Activated CD8-positive, alpha-beta memory T cell treated with anti-CD3 and anti-CD28 coated beads, Interleukin-2, amount 10 ng/mL, durations not matched to agents 7 days and 5 days (primary cell): ENCODE measurements at places on chromosomes 16 and 17. TPM values are rescaled to one million over a fixed set of nuclear protein-coding genes. Genes with fewer than 3 reads are reported as not detected.

DNA sequence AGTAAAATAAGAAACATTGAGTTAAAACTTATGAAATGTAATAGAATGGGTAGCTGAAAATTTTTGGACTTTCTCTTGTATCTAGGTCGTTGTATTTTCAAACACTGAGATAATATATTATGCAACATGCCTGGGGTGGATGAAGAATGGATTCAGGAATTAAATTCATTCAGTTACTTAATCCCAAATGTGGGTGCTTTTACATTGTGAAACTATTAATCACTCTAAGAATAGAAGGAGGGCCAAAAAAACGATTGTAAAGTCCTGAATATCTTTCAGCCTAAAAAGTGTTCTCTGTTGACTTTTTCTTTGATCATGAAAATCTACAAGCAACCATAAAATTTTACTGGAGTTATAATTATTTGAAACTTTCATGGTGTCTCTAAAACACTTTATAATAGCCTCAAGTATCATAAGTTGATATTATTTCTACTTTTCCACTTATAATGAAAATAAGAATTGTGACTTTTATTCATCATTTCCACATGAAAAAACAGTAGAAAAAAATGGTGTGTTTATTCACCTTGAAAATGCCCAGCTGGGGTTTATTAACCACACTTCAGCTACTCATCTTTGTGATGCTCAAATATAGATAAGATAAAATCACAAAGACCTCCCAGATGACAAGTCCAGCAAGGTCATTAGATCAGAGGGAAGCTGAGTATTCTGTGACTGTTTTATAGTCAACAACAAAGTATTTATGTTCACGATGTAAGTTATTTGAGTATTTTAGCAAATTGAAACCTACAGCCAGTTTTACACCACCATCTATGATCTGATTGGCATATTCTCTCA is 619.9 kb upstream of the SOX9 start:
- DNase-seq, result no peak

Gene KIF19
- 1.6 TPM for total RNA-seq

Gene OGFOD3
- 27.1 TPM for total RNA-seq

- DNase-seq, result peak; percentile 47
These were observed 1.5 kb downstream of the DLX3 start for GRCh38 chr17:49993423-49994060.

Gene TBC1D3E
- total RNA-seq, result not detected

Gene ZMYND15
- 0.12 TPM for total RNA-seq

- DNase-seq, result no peak
These were observed at the start of gene CSF3 for GRCh38 chr17:40015005-40015997. CSF3 (plus strand) TSS chr17:40015440; CDS start chr17:40015475, 35 bp downstream.

GRCh38 chr16:68786685-68787418 is 49.8 kb downstream of the CDH1 start:
- no peak for DNase-seq

- no peak for DNase-seq
These were observed 5.3 kb downstream of the NLK start for GRCh38 chr17:28047806-28048205.

GRCh38 chr17:48718227-48718760 is 4.0 kb downstream of the PRAC1 start:
- DNase-seq, result no peak

DNA sequence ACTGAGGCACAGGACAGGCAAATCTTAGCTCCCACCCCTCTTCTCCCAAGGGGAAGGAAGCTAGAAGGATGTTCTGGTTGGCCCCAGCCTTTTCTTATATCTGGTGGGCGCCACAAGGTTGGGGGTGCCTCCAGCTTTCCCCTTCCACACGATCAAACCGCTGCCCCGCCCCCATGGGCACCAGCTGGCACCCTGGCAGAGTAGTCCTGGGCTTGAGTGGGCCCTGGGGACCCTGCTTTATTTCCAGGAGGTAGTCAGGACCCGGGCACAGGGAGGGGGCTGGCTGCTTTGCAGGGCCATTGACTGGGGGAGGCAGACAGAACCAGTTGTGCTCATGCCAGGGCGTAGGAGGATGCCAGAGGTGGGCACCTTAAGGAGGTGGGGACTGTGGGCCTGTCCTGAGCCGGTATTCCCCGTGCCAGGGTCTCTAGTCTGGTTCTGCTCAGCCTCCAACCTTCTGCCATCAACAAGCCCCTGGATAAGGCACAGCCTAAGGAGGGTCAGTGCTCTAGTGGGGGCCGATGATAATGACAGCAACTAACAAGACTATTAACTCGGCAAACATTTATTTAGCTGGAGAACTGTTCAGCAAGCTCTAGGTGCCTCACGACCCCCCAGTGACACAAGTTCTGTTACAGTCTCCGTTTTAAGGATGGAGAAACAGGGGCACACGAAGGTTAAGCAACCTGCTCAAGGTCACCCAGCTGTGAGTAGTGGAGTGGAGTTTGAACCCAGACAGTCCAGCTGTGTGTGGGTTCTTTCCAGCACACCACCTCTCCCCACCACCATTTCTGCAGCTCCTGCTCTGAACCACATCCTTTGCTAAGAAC is 7.6 kb upstream of the PPP1R1B start:
- no peak for DNase-seq

DNA sequence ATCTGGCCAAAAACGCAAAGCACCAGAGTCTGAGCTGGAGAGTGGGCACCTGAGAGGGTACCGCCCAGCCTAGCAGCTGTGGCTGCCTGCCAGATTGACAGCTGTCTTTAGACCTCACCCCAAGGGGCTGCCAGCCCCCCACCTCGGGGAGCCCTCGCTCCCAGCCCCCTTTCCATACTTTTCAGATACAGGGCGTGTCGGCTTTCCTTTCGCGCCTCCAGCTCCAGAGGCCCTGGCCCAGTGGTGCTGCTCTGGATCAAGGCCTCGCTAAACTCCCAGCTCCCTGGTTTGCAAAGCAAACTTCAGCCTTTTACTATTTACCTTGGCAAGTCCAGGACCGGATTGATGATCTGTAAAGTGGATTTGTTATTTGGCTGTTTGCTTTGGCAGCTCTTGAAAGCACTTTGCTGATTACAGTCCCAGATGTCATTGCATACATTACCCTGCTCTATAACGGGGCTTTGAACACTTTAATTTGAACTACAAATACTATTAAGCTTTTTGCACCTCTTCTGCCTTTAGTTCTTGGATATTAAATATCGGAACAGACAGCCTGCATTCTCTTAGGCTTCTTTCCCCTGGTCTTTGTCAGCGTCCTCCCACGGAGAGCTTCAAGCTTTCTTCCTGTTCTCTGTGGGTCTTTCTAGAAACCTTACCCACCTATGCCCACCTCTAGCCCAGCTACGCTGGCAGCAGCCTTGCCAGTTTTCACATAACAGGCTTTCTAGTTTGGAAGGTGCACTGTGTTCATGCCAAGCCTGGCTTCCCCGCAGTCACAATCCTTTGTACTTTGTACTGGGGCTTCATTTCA is 63.6 kb upstream of the TBX2 start:
- no peak for DNase-seq

Gene LCAT
- 15.6 TPM for total RNA-seq
